ENCODE measurements at places on chromosomes 5 and 9. TPM values are rescaled to one million over a fixed set of nuclear protein-coding genes. Genes with fewer than 3 reads are reported as not detected.
A peak's percentile ranks its signal among the peaks of the same experiment; 100 is the strongest.

The TUSC1 gene
- 1.9 TPM for total RNA-seq

DNA sequence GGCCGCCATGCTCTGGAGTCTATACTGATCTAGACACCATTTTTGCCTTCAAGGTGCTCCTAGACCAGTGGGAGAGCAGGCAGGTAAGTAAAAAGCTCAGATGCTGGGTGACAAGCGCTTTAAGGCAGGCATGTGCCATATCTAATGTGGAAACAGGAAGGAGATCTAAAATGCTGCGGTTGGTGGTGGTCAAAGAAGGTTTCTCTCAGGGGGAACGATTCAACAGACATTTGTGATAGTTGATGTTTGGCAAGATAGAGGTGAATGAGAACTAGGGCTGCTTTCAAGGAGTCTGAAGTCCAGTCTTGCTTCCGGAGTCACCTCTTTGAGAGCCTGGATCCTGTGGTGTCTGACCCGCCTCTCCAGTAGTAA is 146.2 kb upstream of the KLF4 start:
- DNase-seq = no peak

DNA sequence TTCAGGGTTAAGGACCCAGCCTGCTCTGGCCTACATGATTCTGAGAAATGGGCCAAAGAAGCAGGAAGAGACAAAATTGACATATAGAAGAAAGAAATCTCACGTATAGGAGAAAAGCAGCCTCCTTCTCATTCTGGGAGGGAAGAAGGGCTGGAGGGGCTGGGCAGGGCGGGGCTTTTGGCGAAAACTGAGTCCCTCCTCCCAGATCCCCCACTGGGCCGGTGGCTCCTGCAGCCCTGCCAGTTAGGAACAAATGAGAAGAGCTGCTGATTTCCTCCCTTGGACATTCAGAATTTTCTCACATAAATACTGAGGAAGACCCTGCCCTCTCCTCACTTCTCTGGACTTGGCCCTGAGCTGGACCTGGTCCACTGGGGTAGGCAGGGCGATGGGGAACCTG is at the start of gene WNT8A:
Gene WNT8A, plus strand, starts transcription at position 332 of the 400 bp plus-strand sequence. CDS start 95 bp downstream, outside the sequence.
- DNase-seq = no peak

DNA sequence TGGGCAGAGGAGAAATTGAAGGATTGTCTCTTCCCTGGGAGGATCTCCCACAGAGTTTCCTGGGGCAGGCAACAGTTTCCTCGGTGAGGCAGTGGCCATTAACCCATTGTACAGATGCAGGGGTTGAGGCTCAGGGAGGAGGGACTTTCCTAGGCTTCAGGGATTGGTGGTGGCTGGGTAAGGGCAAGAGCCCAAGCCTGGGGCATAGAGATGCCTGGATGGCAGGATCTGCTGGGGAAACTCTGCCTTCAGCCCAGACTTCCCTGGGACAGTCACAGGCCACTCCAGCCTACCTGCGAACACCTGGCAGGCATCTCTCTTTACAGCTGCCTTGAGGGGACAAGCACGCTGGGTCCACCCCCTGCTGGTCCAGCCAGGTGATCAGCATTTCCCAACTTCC is 3.6 kb upstream of the CSF2 start:
- DNase-seq = no peak

The CDH9 gene
- not detected for total RNA-seq

DNA sequence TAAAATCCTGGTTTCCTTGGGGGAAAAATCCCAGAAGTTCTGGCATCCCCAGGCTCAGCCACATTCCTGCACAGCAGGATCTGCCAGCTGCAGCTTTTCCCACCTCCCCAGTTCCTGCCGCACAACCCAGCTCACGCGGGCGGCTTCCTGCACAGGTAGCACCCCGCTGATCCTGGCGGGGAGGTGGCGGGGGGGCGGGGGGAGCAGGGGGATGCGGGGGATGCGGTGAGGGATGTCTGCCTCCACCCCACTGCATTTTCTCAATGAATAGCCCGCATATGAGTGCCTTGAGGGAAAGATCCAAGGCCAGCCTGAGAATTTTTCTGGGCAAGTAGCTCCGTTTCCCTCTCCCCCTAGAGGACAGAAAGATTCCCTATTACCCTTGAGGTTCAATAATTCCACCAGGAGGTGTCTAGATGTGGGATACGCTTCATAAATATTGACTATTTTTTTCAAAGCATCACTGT is 21.1 kb downstream of the GFPT2 start:
- peak; percentile 51 for DNase-seq

GRCh38 chr5:32679218-32679617 is 31.9 kb upstream of the NPR3 start:
- DNase-seq = no peak

GRCh38 chr5:55638455-55638854 is 73.7 kb downstream of the SLC38A9 start:
- peak; percentile 38 for DNase-seq

The ENTREP1 gene
- total RNA-seq = 2.0 TPM

GRCh38 chr9:68871236-68871635 is 142.7 kb downstream of the PRKACG start:
- DNase-seq = no peak

GRCh38 chr9:125524583-125525355 is 182.2 kb downstream of the MAPKAP1 start:
- no peak for DNase-seq

GRCh38 chr5:152405145-152405544 is at the start of gene NMUR2:
TSS of gene NMUR2 (minus strand) at chr5:152405279. CDS start at chr5:152405113, 166 bp downstream.
- DNase-seq = no peak

DNA sequence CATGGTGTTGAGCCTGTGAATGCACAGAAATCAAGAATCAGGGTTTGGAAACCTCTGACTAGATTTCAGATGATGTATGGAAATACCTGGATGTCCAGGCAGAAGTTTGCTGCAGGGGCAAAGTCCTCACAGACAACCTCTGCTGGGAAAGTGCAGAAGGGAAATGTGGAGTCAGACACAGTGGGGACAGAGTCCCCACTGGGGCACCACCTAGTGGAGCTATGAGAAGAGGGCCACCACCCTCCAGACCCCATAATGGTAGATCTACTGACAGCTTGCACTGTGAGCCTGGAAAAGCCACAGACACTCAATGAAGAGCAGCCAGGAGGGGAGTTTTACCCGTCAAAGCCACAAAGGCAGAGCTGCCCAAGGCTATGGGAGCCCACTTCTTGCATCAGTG is 181.9 kb upstream of the SEMA6A start:
- no peak for DNase-seq

DNA sequence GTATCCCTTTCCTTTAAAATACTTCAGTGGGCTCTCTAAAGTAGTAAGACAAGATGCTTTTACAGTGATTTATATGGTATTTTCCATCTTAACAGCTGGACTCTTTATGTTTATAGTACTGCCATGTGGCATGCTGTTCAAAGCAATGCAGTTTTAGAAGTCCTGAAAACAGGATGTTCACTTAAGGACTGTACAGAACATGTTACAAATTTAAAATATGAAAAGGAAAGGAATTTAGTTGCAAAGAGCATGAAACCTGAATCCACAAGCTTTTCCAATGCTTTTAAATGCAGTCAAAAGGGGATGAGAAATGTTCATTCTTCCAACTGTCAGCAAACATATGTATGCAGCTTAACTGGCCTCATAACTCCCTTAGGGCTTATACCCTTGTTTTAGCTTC is 580.2 kb downstream of the EFNA5 start:
- no peak for DNase-seq

The SIT1 gene
- total RNA-seq = not detected

GRCh38 chr9:281741-282645 is 67.3 kb downstream of the DOCK8 start:
- DNase-seq = no peak

DNA sequence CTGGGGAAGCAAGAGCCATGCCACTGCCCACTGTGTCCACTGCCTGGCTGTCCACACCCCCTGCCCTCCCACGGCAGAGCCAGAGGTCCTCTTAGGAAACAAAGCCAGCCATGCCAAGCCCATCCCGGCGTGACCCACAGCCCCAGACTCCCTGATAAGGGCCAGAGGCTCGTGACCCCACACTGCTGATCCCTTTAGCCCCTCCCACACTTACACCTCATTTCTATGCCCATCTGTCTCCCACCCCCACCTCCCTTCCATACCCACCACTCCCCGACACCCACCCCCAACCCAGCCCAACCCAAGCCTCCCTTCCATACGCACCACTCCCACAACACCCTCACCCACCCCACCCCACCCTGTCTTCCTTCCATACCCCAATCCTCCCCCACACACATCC is 17.3 kb downstream of the PTGES start:
- DNase-seq = no peak

DNA sequence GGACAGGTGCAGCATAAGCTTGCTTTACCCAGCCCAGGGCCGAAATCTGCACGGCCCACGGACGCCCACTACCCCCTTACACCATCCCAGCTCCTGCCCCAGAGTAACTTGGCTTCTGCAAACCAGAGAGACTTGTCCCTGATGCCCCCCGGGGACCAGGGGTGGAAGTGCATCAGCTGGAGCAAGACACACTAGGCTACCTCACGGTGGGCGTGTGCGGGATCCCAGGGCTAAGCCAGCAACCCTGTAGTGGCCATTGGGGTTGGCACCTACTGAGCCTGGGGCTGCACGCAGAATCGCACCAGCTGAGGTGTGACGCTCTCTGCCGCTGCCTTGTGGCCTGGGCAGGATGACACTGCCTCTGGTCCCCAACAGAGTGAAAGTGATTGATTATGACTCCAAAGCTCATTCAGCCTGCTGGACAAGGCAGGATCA is 6.1 kb upstream of the ZNF79 start:
- no peak for DNase-seq

GRCh38 chr5:1772634-1773033 is 27.0 kb downstream of the MRPL36 start:
- DNase-seq = peak; percentile 30

DNA sequence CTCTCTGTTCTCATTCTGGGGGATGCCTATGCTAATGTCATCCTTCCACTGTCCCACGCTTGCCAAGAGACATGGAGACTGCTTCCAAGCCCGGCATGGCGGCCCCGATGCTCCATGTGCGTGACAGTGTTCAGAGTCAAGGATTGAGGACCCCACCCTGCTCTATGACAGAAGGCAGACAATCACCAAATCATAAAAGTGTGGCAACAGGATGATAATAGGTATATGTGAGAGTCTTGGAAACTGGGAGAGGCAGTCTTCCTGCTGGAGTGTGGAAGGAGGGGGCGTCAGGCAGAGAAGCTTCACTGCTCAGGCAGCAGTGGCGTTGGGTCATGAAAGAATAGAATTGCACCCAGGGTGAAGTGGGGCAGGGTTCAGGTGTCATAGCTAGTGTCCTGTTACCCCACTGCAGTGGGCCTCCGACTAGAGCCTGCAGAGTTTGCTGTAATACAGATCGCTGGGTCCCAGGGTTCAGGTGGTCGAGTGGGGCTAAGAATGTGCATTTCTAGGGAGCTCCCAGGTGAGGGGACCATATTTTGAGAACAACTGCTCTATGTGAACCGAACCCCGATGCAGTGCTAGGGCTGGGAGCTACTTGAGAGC is 12.5 kb upstream of the GADD45G start:
- no peak for DNase-seq

The IRX2 gene
- 7.0 TPM for total RNA-seq

GRCh38 chr5:18740301-18740700 is 1106.0 kb downstream of the TAF11L14 start:
- DNase-seq = no peak

DNA sequence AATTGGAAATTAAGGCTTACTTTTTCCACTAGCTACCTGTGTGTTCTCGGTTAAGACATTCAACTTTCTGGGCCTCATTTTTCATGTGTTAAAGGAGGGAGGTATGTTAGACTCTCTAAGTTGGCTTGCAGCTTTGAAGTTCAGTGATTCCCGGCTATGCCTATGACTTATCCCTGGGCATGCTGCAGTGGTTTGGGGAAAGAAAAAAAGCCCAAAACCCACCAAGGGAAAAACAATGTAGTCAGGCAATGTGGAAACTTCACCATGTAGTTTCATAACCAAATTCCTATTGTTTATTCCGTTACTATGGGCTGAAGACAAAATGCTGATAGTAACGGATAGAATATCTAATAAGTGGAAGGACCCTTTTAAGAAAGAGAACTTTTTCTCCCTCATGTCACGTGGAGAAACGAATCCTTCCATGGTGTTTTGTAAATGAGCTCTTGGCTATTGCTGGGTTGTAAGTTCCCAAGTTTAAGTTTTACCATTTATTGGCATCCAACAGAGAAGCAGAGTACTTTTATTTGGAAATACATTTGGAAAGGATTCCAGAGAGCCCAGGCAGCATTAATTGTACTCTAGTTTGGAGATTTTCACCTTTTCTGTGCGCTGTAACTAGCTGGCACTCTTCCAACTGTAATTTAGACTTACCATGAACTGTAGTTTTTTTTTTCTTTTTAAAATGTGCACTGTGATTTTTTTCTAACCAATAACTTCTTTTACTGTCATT is 84.9 kb upstream of the MPDZ start:
- peak; percentile 45 for DNase-seq

Measured in astrocyte (in vitro differentiated cells and primary cell).